ENCODE measurements at places on chromosomes 7 and 10. TPM values are rescaled to one million over a fixed set of nuclear protein-coding genes. Genes with fewer than 3 reads are reported as not detected.

The CRYGN gene
- not detected for total RNA-seq

The ABCA13 gene
- total RNA-seq, result 4.3 TPM

The R3HCC1L gene
- 6.7 TPM for total RNA-seq

The TMEM140 gene
- 38.0 TPM for total RNA-seq

The MKI67 gene
- 2.4 TPM for total RNA-seq

The LIPN gene
- total RNA-seq, result not detected

The ECD gene
- 26.9 TPM for total RNA-seq

The STAG3 gene
- total RNA-seq, result 0.81 TPM

The C10orf53 gene
- total RNA-seq, result under 0.01 TPM

The COL26A1 gene
- total RNA-seq, result under 0.01 TPM

The SPDYE2 gene
- total RNA-seq, result under 0.01 TPM

The GDF10 gene
- total RNA-seq, result 1.1 TPM

The CDC14C gene
- not detected for total RNA-seq

The XRCC2 gene
- 2.4 TPM for total RNA-seq

The SPACDR gene
- 0.27 TPM for total RNA-seq

The CLCN1 gene
- total RNA-seq, result 0.54 TPM

The HOXA6 gene
- total RNA-seq, result 40.1 TPM

The CYP3A4 gene
- total RNA-seq, result not detected

The NCF1 gene
- total RNA-seq, result 2.2 TPM

The ZNF138 gene
- total RNA-seq, result 4.3 TPM

The GATA3 gene
- 2.2 TPM for total RNA-seq

The FAM25C gene
- not detected for total RNA-seq

The GSTO1 gene
- total RNA-seq, result 42.5 TPM

The PMS2 gene
- total RNA-seq, result 10.2 TPM

The DKK1 gene
- total RNA-seq, result 0.27 TPM

The CALCR gene
- not detected for total RNA-seq

The TMUB1 gene
- total RNA-seq, result 25.6 TPM

The MMRN2 gene
- 0.27 TPM for total RNA-seq

The ASB10 gene
- total RNA-seq, result not detected

The GRM3 gene
- not detected for total RNA-seq

The GAD2 gene
- total RNA-seq, result not detected

The GNGT1 gene
- total RNA-seq, result not detected

The GNAT3 gene
- total RNA-seq, result not detected

The LSM5 gene
- total RNA-seq, result 5.9 TPM

The TRIM4 gene
- 24.8 TPM for total RNA-seq

The WDR37 gene
- 18.0 TPM for total RNA-seq

The KLF14 gene
- not detected for total RNA-seq
